Endodermal cell (in vitro differentiated cells): ENCODE measurements at places on chromosomes 6 and 20.

DNA sequence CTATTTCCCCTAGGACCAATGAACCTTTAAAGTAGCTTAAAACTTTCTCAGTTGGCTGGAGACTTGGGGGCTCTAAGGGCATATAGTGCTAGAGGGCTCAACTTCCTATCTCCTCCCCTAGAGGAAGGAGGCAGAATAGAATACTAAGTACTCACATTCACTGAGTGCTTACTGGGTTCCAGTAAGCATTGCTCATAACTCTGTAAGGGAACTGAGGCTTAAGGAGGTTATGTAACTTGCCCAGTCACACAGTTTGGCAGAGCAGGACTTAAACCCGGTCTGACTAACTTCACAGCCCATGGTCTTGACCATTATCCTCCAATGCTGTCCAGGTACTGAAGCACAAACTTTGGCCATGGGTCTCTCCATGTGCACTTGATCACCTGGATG is 12.5 kb downstream of the SESN1 start:
- no peak for DNase-seq

DNA sequence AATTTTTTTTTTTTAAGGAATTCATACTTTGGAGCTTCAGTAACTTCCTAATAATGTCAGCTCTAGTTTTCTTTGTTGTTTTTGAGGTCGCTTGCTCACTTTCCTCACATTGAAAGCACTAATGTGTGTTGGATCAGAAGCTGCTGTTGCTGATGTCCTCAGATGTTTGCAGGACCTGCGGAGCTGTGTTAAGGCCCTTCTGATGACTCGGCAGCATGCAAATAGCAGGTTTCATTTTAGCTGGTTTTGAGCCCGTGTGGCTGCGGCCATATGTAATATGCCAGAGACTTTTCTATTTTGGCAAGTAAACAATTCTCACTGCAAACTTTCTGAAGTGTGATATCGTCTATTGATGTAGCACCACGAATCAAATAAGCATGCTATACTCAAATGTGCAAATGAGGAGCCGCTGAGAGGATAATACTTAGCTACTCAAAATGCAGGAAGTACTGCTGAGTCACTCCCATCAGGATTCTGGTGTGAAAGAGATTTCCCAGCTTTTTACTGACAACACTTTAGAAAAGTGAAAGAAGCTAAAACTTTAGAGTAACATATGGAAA is 187.8 kb downstream of the SASH1 start:
- DNase-seq, result peak; percentile 76

GRCh38 chr6:31737991-31738979 is 1.5 kb upstream of the MSH5 start:
- peak; percentile 62 for DNase-seq

GRCh38 chr20:63315240-63315689 is 22.3 kb downstream of the COL20A1 start:
- DNase-seq, result no peak

DNA sequence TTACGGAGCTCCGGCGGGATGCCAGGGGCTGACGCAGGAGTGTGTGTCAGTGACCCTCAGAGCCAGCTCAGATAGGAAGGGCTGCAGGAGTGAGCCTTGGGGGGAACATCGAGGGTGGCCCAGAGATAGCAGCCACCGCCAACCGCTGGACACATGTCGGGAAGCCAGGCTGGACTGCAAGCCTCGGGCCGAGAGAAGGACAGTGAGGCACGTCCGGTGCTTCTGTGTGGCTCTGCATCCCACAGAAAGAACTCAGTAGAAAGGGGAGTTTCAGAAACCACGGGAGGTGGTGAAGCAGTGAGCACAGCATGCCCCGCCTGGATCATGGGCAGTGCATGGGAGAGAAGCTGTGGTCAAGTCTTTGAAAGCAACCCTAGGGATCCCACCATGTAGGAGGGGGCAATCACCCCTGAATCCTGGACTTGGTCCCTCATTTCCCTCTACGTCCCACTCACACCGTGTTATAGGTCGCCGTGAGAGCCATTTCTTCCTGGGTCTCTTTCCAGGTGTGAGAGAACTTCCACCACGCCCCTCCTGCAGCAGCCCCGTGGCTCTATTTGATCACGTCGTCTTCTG is 383.7 kb upstream of the CDH4 start:
- DNase-seq, result no peak

GRCh38 chr6:152248980-152249379 is 388.2 kb downstream of the SYNE1 start:
- no peak for DNase-seq

GRCh38 chr6:155245831-155246230 is 18.0 kb upstream of the CLDN20 start:
- peak; percentile 13 for DNase-seq

DNA sequence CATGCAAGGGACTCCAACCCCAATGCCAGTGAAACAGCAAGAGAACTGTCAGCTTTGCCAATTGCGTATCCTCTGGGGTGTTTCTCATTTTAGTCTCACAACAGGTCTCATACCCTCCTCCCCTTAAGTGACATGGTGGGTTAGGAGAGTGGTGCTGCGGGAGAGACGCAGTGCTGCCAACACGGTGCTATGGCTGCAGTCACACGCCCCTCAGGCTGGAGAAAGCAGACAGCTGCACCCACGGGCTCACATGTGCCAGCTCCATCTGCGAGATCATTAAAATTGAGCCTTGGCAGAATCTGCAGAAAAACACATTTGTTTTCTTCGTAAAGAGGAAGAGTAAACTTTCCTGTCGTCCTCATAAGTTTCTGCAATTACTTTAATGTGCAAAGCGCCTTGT is 114.7 kb downstream of the ANKRD60 start:
- DNase-seq, result no peak

- no peak for DNase-seq
Measured at GRCh38 chr6:81865712-81866111, 113.2 kb upstream of the TENT5A start.

GRCh38 chr6:81978230-81978629 is 225.7 kb upstream of the TENT5A start:
- DNase-seq, result no peak

DNA sequence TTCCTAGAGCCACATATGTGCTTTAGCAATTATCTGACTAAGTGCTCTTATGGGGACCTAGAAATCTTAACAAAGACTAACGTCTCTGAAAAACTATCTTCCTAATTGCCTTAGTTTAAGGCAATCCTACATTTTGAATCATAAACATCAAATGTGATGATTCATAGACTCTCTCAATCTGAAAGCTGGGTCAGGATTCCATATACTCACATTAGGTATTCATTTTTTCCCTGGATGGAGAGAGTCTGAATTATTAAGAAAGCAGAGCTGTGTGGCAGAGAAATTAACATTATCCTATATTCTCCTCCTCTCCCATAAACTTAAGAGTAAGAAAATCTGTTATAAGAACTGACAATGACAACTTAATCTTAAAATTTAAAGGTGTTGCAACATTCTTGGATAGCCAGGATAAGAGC is 1.6 kb upstream of the PRL start:
- DNase-seq, result no peak

- peak; percentile 31 for DNase-seq
Measured at GRCh38 chr20:51500311-51500710, 42.2 kb downstream of the NFATC2 start.

DNA sequence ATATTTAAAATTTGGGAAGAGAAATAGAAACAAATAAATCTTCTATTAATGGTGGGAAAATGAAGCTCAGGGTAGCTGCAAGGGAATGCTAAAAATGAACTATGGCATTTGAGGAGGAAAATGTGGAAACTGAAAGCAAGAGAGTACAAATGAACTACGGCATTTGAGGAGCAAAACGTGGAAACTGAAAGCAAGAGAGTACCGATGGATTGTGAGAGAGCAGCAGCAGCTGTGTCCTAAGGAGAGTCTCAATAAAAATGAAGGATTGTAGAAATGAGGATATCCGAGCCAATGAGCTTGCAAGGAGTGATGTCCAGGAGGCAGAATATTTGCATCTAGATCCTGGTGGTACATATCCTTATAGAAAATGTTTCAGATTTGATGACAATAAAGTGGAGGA is 547.1 kb upstream of the ZNF337 start:
- no peak for DNase-seq

GRCh38 chr6:19603721-19604120 is 233.4 kb upstream of the ID4 start:
- no peak for DNase-seq

DNA sequence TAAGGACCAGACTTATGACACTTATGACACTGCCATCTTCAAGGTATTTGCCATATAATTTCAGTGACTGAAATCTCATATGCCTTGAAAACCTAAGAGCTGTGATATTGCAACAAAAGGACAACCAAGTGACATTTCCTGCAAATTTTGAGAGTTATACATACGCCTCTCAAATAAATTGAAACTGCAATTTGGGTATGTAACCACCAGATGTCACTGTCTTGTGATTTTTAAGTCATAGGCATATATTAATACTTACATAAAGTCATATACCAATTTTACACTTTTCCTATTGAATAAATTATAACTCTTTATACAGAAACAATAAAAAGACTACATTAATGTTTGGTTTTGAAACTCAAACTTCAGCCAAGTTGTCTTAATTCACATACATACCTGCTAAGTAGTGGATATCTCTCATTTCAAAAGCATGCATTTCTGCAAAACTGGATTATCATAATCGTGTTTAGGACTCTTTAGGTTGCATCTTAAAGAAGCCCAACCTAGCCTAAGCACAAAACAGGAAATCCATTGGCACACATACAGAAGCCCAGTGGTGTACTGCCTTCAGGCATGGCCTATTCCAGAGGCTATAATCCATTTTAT is 180.2 kb downstream of the PACRG start:
- DNase-seq, result no peak

GRCh38 chr6:52164319-52165094 is 21.7 kb upstream of the IL17A start:
- no peak for DNase-seq

DNA sequence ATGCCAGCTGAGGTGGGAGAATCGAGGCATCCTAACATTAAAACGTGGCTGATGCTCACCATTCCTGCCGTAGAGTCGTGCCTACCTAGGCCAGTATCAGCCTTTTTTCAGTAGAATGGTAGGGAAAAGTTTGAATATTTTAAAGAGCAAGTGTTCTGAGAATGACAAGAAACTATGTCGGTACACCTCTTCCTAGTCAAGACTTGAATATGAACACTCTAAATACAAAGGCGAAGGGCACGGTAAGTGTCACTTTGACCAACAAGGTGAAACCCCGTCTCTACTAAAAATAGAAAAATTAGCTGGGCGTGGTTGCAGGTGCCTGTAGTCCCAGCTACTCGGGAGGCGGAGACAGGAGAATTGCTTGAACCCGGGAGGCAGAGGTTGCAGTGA is 1.0 kb downstream of the GINM1 start:
- DNase-seq, result no peak
